ENCODE measurements at places on chromosomes 2 and 18.

GRCh38 chr2:161046876-161047275 is 113.4 kb upstream of the TANK start:
- DNase-seq: peak; percentile 46

GRCh38 chr2:206642075-206643025 is at the start of gene FAM237A:
Gene FAM237A (plus strand): TSS chr2:206642487. CDS start chr2:206644237, 1,750 bp downstream.
- peak; percentile 67 for DNase-seq

DNA sequence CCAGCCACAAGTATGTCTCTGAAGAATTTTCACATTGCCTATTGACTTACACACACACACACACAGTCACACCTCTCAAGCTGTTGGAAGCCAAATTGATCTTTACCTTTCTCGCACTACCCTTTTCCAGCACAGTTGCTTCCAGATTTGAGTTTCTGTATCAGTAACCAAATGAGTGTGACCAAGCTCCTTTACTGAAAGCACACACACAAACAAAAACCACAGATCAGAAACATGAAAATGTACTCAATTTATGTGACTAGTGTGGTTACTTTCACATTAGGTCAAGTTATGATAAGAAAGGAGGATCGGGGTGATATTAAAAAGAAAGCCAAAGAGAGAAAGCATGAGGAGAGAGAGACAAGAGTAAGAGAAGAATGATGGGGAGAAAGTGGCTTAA is 993.9 kb upstream of the POU3F3 start:
- no peak for DNase-seq

DNA sequence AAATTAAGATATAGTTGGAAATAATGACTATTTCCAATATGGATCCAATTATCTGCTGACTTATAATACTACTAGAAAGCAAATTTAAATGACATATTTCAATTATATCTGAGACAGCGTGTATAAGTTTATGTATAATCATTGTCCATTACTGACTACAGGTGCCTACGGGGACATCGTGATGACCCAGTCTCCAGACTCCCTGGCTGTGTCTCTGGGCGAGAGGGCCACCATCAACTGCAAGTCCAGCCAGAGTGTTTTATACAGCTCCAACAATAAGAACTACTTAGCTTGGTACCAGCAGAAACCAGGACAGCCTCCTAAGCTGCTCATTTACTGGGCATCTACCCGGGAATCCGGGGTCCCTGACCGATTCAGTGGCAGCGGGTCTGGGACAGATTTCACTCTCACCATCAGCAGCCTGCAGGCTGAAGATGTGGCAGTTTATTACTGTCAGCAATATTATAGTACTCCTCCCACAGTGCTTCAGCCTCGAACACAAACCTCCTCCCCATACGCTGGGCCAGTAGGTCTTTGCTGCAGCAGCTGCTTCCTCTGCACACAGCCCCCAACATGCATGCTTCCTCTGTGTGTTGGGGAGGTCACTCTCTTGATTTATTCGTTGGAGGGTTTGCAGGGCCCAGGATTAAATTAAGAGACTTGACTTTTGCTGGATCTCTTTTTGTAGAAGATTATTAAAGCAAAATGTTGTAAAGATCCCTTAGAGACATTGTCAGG is 194.4 kb downstream of the RPIA start:
- DNase-seq: no peak
